ENCODE measurements at places on chromosomes 16 and 17. TPM values are rescaled to one million over a fixed set of nuclear protein-coding genes. Genes with fewer than 3 reads are reported as not detected.

Gene NTN3
- total RNA-seq = not detected

DNA sequence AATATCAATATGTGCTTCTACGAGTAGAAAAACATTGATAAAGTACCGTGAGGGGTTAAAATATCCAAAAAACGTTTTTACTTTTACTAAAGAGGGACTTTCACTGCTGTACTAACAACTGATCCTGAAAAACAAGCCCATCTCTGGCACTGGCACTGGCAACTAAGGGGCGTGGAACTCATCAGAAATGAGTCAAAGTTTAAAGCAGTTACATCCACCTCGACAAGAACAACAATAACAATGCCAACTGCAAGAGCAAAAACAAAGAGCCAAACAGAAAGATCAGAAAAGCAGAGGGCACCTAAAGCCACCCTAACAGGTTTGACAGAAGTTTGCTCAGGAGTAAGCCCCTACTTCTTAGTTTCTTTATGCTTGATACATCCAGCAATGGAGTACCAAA lies 13.1 kb downstream of the MBTPS1 start:
- DNase-seq = no peak

Gene NMRAL1
- total RNA-seq = 43.8 TPM

Gene GPR142
- total RNA-seq = 0.52 TPM

Gene ZNF594
- total RNA-seq = 6.9 TPM

DNA sequence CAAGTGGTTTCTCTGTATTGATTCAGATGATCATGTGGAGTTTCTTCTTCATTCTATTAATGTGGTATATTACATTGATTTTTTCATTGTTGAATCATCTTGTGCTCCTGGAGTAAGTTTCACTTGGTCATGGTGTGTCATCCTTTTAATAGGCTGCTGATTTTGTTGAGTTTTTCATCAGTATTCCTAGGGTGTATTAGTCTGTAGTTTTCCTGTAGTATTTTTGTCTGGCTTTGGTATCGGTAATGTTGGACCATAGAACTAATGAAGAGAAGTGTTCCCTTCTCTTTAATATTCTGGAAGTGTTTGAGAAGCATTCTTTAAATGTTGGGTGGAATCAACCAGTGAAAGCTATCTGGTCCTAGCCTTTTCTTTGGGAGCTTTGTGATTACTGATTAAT lies 99.0 kb downstream of the OMG start:
- no peak for DNase-seq

Gene NMT1
- total RNA-seq = 33.9 TPM

- no peak for DNase-seq
Observed at GRCh38 chr16:10813099-10813455, 5.5 kb downstream of the TVP23A start.

DNA sequence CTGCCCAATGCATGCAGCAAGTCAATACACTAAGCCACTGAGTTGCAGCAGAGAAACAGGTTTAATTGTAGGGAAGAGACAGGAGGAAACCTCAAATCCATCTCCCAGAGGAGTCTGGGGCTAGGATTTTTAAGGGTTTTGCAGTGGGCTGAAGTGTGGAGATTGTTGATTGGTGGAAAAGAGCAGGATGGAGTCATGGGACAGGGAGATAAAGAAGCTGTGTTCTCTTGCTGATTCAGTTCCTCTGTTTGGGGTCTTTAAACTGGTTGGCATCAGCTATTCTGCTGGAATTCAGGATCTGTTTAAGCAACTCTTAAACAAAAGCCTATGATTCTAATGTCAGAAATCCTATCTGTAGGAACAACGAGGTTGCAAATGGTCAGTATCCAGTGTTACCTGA lies 180.8 kb upstream of the CACNG3 start:
- no peak for DNase-seq

- DNase-seq = no peak
Observed at GRCh38 chr17:37483311-37484039, 6.2 kb upstream of the DUSP14 start.

- DNase-seq = no peak
Observed at GRCh38 chr16:13926891-13927290, 6.9 kb downstream of the ERCC4 start.

GRCh38 chr17:68155692-68156091 lies 92.2 kb upstream of the AMZ2 start:
- no peak for DNase-seq

DNA sequence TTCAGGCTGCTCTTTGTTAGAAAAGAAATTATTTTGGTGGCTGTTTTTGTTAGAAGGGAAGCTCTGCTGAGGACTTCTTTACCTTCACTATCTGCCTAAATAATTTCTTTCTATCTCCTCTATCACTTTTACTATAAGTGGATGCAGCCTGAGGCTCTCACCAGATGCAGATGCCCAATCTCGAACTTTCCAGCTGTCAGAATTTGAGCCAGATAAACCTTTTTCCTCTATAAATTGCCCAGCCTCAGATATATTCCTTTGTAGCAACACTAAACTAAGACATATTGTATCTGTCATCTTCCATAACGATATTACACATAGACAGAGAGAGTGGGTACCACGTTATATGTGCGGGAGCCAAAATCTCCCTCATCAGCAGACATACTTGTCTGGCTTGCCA lies 15.7 kb upstream of the CDH8 start:
- no peak for DNase-seq

GRCh38 chr17:78992542-78993212 lies 13.0 kb upstream of the LGALS3BP start:
- DNase-seq = no peak

DNA sequence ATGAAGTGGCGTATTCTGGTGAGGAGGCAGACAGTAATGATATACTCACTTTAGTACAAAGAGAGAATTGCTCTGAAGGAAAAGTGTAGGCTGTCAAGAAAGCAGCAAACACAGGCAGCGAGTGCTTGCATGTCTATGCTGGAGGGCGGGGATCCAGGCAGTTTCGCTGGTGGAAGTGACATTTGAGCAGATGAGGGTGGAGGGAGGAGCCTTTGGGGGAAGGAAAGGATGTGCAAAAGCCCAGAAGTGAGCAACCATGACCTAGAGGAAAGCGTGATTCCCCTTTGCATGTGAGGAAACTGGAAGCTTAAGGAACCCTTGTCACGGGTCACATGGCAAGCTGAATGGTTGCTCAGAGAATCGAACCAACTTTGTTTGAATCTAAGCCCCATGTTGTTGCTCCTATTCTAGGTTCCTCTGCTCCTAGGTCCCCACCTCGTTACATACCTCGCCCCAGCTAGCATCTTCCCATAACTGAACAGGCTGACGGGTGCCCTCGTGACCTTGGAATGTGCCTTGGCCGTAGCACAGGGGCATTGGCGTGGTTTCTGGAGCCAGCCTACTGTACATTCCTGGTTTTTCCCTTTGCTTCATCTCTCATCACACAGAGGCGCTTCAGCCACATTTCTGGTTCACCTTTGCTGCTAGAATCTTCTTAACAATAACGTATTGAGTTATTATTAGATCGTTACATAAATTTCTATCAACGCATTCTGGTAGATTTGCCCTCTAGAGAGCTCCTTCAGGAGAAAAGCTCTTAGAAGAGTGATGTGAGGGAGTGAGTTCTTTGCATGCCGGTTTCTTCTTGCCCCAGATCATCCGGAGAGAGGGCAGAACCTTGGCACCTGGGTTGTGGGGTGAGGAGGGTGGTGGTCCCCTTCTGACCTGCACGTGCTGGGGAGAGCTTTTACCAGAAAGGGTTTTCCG lies 191.8 kb downstream of the SNX29 start:
- no peak for DNase-seq

GRCh38 chr17:83121921-83122820 lies 42.8 kb downstream of the METRNL start:
- DNase-seq = no peak

GRCh38 chr17:18954321-18954720 lies 2.4 kb downstream of the SLC5A10 start:
- no peak for DNase-seq

Gene MYH2
- not detected for total RNA-seq

DNA sequence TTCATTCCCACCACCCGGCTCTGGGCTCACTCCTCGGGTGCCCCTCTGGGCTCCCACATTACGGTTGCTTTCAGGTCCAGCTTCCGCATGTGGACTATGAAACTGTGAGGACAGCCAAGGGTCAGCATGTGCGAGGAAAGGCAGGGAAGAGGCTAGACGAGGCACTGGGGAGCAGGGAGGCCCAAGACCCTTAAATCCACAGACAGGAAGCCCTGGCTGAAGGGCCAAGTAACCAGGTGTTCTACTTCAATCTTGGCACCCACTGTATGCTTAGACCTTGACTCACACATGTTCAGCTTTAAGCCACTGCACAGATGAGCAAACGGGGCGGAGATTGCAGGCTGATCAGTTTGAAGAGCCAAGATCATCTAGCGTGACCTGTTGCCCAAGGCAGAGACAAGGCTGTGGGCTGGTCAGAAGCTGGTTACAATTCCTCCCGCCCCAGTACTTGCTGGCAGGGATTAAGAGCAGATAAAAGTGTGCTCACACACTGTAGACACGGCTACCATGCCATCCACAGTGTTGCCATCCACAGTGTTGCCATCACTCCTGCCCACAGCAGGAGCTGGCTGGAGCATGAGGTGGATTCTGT lies at the start of gene CES4A:
TSS of gene CES4A (plus strand) at position 393 of the 592 bp plus-strand sequence. CDS start at position 577, 184 bp downstream.
- DNase-seq = no peak

- no peak for DNase-seq
Observed at GRCh38 chr17:6599364-6599763, 41.1 kb downstream of the KIAA0753 start.

DNA sequence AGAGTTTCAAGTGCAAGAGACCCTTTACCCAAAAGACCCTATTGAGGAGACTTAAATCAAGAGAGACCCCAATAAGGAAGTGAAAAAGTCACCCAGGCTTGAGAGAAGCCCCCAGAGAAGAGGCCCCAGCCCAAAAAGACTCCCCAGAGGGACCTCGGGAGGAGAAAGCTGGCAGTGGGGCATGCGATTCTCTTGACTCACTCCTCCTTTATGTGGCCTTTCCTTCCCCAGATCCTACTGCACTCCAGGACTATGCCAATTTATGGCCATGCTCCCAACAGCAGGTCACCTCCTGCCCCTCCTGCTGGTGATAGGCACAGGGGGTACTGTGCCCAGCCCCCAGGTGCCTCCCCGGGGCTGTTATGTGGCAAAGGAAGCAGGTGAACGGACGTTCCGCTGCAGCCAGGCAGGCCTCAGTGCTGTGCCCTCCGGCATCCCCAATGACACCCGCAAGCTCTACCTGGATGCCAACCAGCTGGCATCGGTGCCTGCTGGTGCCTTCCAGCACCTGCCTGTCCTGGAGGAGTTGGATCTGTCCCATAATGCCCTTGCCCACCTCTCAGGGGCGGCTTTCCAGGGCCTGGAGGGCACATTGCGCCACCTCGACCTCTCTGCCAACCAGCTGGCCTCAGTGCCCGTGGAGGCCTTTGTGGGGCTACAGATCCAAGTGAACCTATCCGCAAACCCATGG lies 16.3 kb downstream of the LRRC3C start:
- no peak for DNase-seq

- DNase-seq = no peak
Observed at GRCh38 chr16:19228052-19228451, 57.5 kb upstream of the CLEC19A start.

Gene PMFBP1
- total RNA-seq = 2.0 TPM

DNA sequence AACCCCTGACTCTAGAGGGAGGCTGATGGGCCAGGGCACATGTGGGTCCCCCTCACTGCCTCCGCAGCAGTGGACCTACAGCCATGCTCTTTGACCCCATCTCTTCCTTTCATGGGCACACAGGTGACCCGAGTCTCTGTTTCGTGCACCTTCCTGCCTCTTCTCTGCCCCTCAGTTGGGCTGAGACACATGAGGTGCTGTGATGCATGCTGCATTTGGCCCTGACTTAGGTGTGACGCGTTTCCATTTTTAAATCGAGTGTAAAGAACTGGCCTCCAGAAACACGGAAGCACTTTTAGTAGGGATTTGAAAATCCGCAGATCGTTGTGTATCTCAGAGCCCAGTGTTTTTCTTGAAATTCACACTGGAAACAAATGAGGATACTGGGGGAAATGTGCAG lies 24.6 kb downstream of the C16orf90 start:
- DNase-seq = peak; percentile 0

GRCh38 chr16:57518922-57519321 lies 17.4 kb downstream of the CCDC102A start:
- no peak for DNase-seq

GRCh38 chr16:24918641-24919040 lies 72.9 kb downstream of the SLC5A11 start:
- no peak for DNase-seq

- DNase-seq = no peak
Observed at GRCh38 chr16:81456523-81457325, 12.1 kb downstream of the CMIP start.

- no peak for DNase-seq
Observed at GRCh38 chr16:84508502-84508901, 4.0 kb upstream of the MEAK7 start.

- DNase-seq = no peak
Observed at GRCh38 chr17:2362416-2362815, 25.1 kb downstream of the SGSM2 start.

DNA sequence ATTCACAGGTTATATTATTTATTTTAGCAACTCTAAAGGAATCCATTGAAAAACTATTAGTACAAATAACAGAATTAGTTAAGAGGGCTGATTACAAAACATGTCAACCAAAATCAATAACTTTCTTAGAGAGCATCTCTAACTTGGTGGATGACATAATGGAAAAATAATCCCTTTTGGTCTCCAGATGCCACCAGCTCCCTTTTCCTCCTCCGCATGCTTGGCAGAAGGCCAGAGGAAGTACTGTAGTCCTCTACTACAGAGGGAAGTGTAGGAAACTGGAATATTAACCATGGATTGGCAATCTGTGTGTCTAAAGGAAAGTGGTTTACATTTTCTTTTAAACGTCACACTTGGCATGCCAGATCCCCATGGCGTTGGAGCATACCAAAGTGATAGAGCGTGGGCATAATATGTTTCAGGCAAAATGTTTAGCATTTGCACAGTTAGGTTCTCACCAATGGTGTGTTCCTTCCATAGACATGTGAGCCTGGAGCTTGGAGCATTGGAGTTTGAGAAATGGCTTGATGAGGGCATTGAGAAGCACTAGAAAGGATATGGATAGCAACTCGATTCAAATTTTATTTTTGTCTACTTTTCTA lies 106.3 kb downstream of the PRKCB start:
- DNase-seq = no peak

Gene CHST4
- 21.8 TPM for total RNA-seq

DNA sequence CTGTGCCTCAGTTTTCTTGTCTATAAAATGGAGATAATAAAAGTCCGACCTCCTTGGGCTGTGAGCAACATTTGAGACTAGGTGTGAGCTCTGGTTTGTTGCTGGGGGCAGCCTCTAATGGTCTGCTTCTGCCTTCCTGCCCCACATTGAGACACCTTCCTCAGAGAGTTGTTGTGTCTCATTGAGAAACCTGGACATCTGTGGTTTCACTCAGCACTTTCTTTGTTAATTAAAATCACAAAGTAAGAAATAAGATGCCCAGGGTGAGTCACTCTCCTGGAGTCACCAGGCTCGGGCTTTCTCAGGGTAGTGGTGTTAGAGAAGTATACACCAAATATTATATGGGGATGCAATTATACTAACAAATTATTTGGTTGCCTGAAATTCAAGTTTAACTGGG lies 389.2 kb upstream of the SALL1 start:
- no peak for DNase-seq

Gene CDYL2
- 7.8 TPM for total RNA-seq

DNA sequence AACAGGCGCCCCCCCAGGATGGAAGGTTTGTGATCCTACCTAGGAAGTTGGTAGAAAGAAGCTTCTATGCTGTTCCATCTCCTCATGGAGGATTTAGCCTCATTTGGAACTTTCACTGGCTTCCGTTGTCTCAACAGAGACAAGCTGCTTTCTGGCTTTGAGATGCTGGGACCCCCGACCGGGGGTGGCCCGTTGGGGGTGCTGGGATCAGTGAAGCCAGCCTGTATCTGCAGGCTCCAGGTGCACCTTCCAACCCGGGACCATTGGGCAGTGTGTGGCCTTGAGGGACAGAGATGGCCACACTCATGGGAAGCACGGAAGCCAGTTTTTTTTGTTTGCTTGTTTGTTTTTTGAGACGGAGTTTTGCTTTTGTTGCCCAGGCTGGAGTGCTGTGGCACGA lies 15.4 kb downstream of the CIBAR2 start:
- DNase-seq = no peak
